ENCODE measurements at places on chromosomes 4 and X.

- DNase-seq = no peak
These were observed 174.9 kb downstream of the ADAMTS3 start for GRCh38 chr4:72394012-72394663.

- DNase-seq = no peak
These were observed 637.8 kb downstream of the BCOR start for GRCh38 chrX:39459952-39460351.

DNA sequence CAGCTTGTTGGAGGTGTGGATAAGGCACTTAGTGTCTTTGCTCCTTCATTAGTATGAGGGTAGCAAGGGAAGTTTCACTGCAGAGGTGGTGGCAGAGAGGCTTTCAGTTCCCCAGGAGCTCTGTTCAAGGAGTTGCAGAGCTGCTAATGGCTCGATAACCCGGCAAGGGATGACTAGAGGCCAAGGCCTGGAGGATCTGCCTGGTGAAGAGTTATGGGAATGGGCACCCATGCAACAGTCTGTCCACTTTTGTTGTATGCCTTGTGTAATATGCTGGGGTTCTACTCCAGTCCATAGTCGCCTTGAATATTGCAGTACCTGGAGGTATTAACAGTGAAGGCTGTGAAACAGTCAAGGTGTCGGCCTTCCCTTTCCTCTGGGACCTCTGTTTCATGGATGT lies 67.8 kb upstream of the NBDY start:
- DNase-seq = no peak

GRCh38 chrX:2928191-2928582 lies 952 bp downstream of the ARSD start:
- DNase-seq = peak; percentile 30

DNA sequence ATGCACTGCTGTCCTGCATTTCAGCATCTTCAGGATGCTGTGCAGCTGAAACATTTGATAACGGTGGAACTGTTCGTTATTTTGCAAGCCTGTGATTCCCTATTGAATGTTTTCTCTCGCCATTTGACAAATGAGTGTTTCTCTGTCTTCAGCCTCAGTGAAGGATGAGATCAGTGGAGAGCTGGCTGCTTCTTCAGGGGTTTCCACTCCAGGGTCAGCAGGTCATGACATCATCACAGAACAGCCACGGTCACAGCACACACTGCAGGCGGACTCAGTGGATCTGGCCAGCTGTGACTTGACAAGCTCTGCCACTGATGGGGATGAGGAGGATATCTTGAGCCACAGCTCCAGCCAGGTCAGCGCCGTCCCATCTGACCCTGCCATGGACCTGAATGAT lies 52.6 kb downstream of the HTT start:
- no peak for DNase-seq

GRCh38 chrX:74784629-74785028 lies 140.6 kb downstream of the NEXMIF start:
- DNase-seq = no peak

GRCh38 chr4:70196857-70197256 lies 1.3 kb downstream of the ODAM start:
- no peak for DNase-seq
